ENCODE measurements at places on chromosomes 5 and 9.

DNA sequence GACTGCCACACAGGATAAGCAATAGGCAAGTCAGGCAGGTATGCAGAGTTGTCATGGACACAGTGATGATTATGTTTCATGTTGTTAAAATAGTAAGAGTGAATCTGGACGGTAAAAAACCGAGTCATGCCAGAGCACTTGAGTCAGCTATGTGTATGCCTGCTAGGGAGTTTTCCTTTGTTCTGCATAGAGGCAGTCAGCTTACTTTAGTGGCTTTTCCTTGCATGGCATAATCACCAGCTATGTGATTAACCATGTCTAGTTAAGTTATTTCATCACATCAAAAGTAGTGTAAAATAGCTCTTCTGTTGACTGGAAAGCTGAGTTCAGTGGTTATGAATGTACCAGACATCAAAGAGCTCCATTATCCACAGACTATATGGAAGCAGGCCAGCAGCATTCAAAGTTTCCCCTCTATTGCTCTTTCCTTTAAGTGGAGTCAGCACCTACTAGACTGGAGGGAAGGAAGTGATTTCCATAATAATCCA is 989.8 kb downstream of the TLE1 start:
- no peak for DNase-seq

DNA sequence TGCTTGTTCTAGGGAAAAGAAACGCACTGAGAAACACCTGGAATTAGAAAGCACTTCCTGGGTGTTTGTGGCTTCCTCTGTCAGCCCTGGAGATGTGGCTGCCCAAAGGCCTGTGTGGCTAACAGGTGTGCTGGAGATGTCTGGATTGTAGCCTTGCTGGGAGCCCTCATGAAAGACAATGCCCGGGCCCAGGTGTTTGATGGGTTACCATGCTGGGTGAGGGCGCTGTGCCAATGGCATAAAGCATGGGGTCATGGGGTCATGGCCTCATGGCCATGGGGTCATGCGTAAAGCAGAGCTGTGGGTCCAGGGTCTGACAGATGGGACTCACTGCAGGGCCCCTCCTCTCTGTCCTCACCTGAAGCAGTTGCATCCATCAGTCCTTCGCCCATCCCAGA is 21.6 kb downstream of the ANKRD33B start:
- DNase-seq = no peak

DNA sequence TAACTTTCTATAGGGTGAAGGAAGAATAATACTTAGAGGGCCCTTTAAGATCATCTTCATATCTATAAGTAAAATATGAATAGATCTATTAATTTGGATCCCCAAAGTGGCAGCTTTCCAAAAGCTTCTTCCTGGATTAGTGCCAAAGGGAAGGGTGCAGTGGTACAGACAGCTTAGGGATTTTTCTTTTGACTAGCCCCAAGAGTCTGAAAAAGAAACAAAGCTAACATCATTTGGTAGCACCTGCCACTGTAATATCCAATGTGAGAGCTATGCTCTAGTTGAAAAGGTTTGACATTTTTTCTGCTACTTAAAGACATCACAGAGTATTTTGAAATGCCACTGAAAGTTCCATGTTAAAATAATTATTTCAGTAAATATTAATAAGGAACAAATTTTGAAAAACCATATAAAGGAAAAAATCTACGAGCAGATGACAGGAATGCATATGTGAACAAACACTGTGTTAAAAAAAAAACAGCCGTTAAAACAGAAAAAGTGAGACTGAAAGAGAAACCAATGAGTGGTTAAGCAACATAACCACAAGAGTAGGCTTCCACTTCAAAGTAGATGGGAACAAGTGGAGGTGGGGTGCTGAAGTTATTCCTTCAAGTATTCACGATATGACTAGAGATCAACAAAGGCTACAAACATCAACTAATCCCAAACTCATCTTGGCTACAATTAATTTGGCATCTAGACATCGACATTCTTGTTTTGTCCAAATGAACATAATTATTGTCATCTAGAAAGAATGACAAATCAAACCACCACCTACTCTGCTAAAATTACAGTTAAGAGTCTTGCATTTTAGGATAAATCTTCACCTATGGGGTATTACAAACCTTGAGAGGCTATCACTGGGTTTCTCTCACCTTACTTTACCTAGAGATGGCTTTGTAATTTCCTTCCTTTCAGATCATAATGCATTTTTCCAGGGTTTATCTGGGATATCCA is 137.5 kb downstream of the CPLANE1 start:
- no peak for DNase-seq

DNA sequence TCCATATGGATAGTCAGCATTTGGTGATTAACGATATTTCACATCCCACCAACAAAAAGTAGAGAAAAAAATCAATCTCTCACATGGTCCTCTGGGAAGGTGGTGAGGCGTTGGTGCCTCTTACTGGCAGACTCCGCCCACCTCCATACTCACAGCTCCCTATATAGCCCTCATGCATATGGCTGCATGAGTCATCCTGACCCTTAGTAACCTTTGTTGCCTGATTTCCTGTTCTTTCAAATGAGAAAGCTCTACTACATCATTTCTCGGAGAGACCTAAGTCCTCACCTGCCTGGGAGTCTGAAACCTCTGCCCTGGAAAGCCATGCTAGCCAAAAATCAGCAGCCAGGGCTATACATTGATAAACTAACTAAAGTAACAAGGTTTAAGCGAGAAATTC is 33.3 kb upstream of the ABCA1 start:
- DNase-seq = no peak

GRCh38 chr9:94785215-94786169 is 59.0 kb downstream of the AOPEP start:
- DNase-seq = no peak
